Aortic smooth muscle cell (primary cell): ENCODE measurements at places on chromosomes 4 and X. TPM values are rescaled to one million over a fixed set of nuclear protein-coding genes. Genes with fewer than 3 reads are reported as not detected.

The SLC7A11 gene
- total RNA-seq, result 50.8 and 62.5 TPM in 2 replicates

The CXCL5 gene
- not detected in 2 replicates for total RNA-seq

The ZIC3 gene
- not detected in 2 replicates for total RNA-seq

The VEGFD gene
- 0.37 and 0.40 TPM in 2 replicates for total RNA-seq

The CXCL13 gene
- not detected in 2 replicates for total RNA-seq

The NUDT9 gene
- total RNA-seq, result 13.4 and 18.1 TPM in 2 replicates

The NHS gene
- total RNA-seq, result 6.8 and 7.5 TPM in 2 replicates

The PPID gene
- total RNA-seq, result 26.6 and 30.5 TPM in 2 replicates

The HPRT1 gene
- 14.7 and 18.8 TPM in 2 replicates for total RNA-seq

The PRPS2 gene
- total RNA-seq, result 17.5 and 23.6 TPM in 2 replicates

The SMIM31 gene
- total RNA-seq, result not detected in 2 replicates

The FHIP1A gene
- under 0.01 TPM in 1 of 2 replicates, not detected in the other for total RNA-seq

The GPRASP3 gene
- total RNA-seq, result 3.8 and 6.2 TPM in 2 replicates

The FGFBP2 gene
- total RNA-seq, result not detected in 2 replicates

The MAGEA9B gene
- 0.06 TPM in 1 of 2 replicates, not detected in the other for total RNA-seq

The SPANXA2 gene
- total RNA-seq, result not detected in 2 replicates

The DCLK2 gene
- total RNA-seq, result 3.6 and 3.8 TPM in 2 replicates

The SLC6A14 gene
- not detected in 2 replicates for total RNA-seq

The PARM1 gene
- 3.2 and 7.8 TPM in 2 replicates for total RNA-seq

The PLAC1 gene
- total RNA-seq, result not detected in 2 replicates

The GSPT2 gene
- total RNA-seq, result 5.2 and 8.0 TPM in 2 replicates

The PHF8 gene
- 9.8 and 12.1 TPM in 2 replicates for total RNA-seq

The IL21 gene
- total RNA-seq, result not detected in 2 replicates

The FBXW7 gene
- total RNA-seq, result 85.1 and 100 TPM in 2 replicates

The TMEM33 gene
- 39.9 and 41.5 TPM in 2 replicates for total RNA-seq

The BANK1 gene
- total RNA-seq, result 0.06 TPM in 1 of 2 replicates, not detected in the other

The PNCK gene
- total RNA-seq, result under 0.01 and 0.06 TPM in 2 replicates

The AREG gene
- total RNA-seq, result not detected in 2 replicates

The CTAG1B gene
- total RNA-seq, result not detected in 2 replicates

The MSX1 gene
- total RNA-seq, result 5.5 and 9.4 TPM in 2 replicates

The TSPAN7 gene
- total RNA-seq, result 0.19 and 0.40 TPM in 2 replicates

The SLC10A4 gene
- under 0.01 and 0.06 TPM in 2 replicates for total RNA-seq
